ENCODE measurements at places on chromosomes 12 and 14.

GRCh38 chr14:33039311-33039710, 100.6 kb downstream of the NPAS3 start:
- DNase-seq: no peak

- no peak for DNase-seq
These were observed 475.1 kb downstream of the TRHDE start for GRCh38 chr12:72747111-72747849.

DNA sequence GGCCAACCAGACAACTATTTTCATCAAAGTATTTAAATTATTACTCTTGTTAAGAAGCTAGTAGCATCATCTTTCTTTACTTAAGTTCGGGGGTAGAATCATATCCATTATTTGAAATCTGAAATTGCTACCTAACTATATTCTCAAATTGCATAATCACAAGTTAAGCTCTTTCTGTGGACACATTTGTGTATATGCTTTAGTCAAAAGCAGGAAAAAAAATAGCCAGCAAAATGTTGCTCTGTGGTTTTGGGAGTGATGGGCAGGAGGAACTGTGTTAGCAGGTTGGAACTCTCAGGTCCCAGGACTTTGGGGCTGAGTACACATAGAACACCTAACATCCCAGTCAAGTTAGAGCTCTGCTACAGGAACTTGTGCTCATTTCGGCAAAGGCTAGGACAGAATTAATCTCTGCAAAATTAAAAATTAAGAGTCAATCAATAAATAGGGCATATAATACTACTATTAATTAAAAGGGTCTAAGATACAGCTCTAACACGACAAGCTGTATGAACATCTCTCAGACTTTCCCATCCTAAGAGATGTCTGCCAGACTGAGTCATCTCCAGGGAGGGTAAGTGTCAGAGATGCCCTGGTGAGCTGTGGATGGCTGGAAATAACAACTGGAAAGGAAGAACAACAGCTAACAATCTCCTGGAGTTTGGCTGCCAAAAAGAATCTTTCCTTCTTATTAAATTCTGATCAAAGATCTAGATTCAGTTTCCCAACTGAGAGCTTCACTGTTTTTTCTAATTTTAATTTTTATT, 203.5 kb upstream of the GZMB start:
- DNase-seq: no peak

DNA sequence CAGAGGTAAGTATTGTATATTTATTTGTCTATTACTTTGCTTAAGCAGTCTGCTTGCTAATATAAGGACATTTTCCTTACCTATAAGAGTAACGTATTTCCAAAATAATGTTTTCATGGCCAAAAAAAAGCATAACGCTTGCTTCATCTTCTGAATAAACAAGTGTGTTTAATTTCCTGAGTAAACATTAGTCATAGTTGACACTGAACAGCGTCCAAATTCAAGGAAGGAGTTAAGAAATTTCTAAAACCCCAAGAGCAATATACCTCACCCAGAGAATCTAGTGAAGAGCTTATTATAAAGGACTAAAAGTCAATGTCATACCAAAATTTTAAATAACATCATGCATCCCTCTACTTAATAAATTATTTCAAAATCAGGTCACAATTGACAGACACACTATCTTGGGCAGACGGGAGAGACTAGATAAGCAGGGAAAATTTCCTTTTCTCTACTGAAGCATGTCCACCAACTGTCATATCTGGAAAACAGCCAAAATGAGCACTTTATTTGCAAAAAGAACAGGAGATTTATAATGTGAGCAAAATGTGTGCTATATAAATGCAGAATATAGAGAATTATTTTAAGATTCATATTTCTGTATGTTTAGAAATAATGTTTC, 25.1 kb downstream of the ANKS1B start:
- DNase-seq: no peak

DNA sequence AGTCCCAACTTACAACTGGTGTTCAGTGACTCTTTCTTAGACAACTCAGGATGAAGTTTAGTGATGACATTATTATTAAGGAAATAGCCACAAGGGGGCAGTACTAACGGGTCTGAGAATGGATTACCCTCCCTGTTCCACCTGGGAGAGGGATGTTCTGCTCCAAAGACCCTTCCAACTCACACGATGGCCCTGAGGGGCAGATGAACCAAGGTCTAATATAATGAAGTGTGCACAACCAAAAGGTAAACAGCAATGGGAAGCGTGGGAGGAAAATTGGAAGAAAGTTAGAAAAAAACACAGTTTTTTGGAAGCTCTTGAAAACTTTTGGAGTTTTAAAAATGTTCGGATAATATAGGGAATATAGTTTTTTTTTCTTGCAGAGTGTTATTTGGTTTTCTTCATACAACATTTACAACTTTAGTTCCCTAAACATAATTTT, 24.0 kb downstream of the FGF6 start:
- DNase-seq: no peak

DNA sequence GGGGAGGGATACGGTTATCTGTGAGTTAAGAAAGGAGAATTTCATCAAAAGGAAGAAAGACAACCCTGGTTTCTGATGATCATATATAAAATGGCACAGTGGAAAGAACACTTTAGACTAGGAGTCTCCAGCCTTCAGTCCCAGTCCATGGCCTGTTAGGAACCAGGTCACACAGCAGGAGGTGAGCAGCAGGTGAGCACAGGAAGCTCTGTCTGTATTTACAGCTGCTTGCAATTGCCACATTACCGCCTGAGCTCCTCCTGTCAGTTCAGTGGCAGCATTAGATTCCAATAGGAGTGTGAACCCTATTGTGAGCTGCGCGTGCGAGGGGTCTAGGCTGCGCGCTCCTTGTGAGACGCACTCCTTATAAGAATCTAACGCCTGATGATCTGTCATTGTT, 137.9 kb downstream of the BTG1 start:
- no peak for DNase-seq

DNA sequence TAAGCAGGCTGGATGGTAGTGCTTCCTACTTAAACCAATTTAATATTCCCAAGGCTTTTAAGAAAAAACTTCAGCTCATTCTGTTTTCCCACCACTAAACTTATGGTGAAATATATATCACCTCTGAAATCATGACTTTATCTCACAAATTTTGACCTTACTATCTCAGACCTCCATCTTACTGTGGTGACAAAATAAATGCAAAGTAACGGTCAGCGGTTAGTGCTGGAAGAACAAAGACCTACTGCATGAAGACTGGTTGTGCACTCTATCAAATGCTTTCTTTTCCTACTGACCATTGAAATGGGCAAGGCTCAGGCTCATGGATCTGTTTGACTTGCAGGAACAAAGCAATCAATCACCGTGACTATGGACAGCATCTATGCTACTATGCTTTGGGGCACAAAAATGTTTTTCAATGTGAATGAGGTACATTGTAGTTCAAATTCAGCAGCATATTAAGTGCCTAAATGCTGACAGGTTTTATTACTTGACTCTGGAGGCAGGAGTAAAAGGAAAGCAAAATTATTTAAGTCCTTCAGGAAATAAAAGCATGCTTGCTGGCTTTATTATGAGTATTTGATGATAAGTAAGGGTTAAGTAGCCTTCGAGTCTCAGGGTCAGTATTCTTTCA, 43.1 kb upstream of the GTF2A1 start:
- DNase-seq: no peak

GRCh38 chr12:14418451-14418890, 53.0 kb downstream of the ATF7IP start:
- DNase-seq: no peak

Data from activated CD8-positive, alpha-beta memory T cell treated with anti-CD3 and anti-CD28 coated beads, Interleukin-2, amount 50 U/mL, for 4 hours (primary cell).